Pulmonary artery endothelial cell (primary cell): ENCODE measurements at places on chromosomes 2 and 18. TPM values are rescaled to one million over a fixed set of nuclear protein-coding genes. Genes with fewer than 3 reads are reported as not detected.

DNA sequence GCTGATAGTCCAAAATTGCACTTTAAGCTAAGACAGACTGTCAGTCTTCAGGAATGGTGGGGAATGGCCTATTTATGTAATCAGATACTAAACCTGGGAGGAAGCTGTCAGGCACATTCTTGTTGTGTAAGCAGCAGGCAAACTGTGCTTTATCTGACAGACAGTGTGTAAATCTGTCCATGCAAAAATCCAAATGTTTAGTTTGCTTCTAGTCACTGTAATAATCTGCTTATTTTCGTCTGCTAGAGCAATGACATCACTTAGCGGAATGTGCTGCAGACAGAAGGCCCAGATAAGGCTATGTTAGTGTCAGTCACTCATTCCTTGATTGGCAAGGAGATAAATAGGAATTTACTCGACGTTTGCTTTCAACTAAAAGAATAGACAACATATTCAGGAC lies 263.5 kb downstream of the ZNF407 start:
- no peak for DNase-seq

DNA sequence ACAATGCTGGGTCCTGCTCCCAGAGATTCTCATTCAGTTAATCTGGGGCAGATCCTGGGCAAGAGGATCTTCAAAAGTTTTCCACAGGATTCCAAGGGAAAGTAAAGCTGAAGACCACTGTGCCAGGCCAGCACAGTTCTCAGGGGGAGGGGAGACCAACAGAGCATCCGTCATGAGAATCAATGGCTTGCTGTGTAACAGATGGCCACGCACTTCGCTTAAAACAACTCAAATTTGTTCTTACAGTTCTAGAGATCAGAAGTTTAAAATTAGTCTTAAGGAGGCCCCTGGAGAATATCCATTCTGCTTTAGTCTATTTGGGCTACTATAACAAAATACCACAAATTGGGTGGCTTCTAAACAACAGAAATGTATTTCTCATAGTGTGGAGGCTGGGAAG lies 17.4 kb upstream of the SEH1L start:
- no peak for DNase-seq

DNA sequence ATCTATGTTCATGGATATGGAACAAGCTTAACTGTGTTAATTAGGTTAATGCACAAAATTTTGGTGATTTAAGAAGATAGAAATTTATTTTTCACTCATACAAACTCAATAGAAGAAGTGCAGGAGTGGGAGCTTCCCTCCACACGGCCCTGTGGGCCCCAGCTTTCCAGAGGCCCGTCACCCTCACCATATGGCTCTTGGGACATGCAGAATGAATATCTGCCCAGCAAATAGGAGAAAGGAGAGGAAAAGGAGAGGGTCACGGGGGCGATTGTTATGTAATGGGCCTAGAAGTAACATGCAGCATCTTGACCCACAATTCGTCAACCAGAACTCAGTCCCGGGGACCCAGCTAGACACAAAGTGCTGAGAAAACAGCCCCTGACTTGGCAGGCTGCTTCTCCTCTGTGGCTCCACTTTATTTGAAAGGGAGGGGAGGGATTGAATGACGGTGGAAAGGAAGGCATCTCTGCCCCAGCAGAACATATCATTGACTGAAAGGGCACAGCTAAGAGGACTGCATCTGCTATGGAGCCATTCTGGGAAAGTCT lies 648.2 kb upstream of the ID2 start:
- no peak for DNase-seq

GRCh38 chr2:74881626-74882298 lies 47.8 kb downstream of the HK2 start:
- DNase-seq, result no peak

DNA sequence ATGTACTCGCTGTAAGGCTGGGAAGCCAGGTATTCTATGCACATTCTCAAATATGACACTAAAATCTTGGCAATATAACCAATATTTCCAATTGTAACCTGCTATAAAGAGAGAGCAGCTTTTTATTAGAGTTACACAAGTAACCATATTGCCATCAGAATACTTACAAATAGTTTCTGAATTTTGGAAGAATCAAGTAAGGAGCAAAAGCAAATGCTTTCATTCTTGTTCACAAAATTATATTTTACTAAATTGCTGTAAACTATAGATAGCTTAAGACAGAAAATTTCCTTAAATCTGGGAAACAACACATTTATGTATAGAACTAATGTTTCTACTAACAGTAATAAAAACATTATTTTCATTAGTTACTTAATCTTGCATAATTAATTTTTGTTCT lies 77.2 kb downstream of the EFEMP1 start:
- no peak for DNase-seq

DNA sequence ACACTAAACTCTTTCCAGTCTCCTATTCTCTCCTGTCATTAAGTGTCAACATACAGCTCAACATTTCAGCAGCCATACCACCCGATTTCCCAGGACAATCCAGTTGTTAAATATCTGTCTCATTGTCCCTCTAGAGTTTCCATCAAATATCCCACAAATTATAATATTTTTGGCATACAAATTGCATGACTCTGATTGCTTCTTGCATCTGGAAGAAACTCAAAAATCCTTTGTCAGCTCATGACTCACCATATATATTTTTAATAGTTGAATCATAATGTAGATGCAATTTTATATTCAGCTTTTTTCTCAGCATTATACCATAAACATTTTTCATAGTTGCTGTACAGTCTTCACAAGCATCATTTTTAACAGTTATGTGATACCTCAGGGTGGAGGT lies 7.2 kb downstream of the SLC30A3 start:
- DNase-seq, result no peak

DNA sequence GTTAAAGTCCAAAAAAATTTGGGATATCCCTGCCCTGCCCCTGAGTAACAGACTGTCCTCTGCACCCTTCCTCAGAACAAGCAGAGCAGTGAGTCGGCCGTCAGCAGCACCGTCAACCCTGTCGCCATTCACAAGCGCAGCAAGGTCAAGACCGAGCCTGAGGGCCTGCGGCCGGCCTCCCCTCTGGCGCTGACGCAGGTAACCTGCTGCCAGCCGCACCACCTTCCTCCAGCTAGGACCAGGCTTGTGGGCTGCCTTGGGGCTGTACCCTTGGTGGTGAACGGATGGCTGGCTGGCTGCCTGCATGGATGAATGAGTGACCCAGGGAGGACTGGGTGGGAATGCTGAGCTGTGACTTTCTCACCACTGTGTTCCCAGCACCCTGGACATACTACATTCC lies 236.2 kb downstream of the GLI2 start:
- DNase-seq, result no peak

GRCh38 chr2:23145460-23145859 lies 239.5 kb upstream of the KLHL29 start:
- DNase-seq, result no peak

DNA sequence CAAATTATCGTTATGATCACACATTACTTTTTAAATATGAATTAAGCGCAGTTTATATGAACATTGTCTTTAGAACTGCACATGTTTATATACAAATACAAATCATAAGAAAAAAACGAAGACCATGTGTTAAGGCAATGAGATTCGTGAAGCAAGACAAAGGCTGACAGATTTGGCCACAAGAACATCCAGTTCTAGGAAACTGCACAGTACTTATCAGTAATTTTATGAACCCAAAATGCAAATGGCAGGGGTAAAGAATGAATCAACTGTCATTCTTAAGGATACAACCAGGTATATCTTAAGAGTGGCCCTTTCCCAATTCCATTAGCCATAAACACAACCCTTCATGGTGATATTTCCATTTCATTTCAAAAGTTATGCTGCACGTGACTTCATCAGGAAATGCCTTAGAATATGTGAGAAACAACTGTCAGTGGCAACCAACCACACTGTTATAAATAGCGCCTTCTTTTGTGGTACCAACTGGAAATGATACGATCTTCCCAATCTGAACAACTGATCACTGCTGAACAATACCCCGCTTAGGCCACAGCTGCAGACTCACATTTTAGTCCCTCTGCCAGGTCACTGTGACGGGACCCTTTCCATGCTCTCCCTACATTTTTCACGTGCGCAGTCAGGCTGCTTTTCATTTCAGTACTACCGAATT lies 144.9 kb downstream of the L3MBTL4 start:
- DNase-seq, result no peak

DNA sequence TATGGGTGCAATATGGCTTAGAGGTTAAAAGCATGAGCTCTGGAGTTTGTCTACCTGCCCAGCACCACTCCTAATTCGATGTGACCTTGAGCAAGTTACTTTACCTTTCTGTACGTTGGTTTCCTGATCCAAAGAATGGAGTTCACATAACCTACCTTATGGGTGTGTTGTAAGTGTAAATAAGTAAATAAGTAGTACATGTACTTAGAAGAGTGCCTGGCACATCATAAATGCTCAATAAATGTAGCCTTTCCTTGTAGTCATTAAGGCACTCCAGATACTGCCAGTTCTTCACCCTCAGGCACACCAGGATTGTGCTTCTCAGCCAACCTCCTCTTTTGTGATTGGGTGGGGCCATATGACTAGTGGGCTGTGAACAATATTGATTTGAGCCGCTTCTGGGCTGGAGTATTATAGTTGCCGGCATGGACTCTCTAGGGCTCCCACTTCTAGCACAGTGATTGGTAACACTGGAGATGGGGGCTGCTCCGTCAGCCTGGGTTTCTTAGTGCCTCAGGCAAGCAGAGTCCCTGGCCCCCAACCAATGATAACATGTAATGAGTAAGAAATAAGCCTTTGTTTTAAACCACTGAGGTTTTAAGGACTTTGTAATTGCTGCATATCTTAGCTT lies 101.7 kb upstream of the NOSTRIN start:
- no peak for DNase-seq

DNA sequence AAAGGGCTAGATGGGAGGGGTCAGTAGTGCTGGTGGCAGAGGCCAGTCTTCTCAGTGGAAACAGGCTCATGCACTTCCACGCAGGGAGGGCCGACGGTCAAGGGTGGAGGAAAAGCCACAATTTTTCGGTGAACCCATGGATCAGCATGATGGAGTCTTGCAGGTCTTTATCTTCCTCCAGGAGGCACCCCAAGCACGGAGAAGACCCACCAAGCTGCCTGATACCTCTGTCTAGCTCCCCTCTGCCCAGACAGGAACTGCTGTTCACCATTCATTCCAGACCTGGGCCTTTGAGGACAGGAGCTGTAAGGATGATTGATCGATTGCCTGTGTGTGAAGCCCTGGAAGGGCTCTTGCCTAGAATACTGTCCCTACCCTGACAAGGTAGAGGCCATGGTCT lies 2.8 kb upstream of the LRRFIP1 start:
- DNase-seq, result no peak

DNA sequence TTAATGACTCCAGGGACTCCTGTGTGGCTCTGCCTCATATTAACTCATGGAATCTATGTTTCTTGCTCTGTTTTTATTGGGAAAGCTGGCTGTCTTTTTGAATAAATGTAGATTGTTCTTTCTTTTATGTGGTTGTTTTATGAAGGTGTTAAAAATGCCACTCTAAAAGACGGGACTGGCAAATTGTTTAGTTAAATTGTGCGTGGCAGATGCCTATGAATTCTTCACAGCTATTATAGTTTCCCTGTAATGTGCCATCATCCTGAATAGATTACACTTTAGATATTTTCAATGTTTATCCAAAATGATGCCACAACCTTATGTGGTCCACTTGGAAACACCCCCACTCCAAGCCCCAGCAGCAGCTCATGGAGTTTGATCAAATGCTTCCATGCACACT lies 149.7 kb downstream of the ST6GAL2 start:
- no peak for DNase-seq

DNA sequence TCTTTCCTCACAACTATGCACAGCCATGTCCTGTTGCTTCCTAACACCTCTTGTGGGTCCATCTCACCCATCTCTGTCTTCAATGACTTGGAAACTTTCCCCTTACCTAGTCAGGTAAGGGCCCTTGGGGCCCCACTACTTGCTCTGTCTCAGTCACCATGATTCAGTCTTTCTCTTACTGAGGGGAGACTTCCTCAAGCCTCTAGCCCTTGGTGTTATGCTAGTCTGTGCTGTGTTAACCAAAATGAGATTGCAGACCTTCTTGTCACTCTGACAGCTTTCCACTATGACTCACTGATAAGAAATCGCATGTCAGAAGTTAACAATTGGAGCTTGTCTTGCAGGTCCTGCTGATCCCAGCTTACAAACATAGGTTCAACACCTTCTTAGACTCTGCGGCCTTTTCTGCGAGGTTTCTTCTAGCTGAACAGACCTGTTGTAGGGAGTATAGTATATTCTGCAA lies 65.3 kb downstream of the WDR75 start:
- DNase-seq, result peak; percentile 20

- DNase-seq, result no peak
These were observed 47.5 kb upstream of the STAM2 start for GRCh38 chr2:152222975-152223637.

- DNase-seq, result no peak
These were observed 18.2 kb upstream of the HES6 start for GRCh38 chr2:238257786-238258700.

GCG gene
- not detected in 2 replicates for total RNA-seq

MDH1B gene
- total RNA-seq, result 0.26 and 0.35 TPM in 2 replicates

DUSP2 gene
- total RNA-seq, result 0.42 and 0.53 TPM in 2 replicates

KYNU gene
- 0.07 and 0.11 TPM in 2 replicates for total RNA-seq

SERPINB2 gene
- total RNA-seq, result 0.71 and 1.1 TPM in 2 replicates

EFHD1 gene
- total RNA-seq, result not detected in 2 replicates
